Naive thymus-derived CD4-positive, alpha-beta T cell (primary cell): ENCODE measurements at places on chromosomes 1 and 21. TPM values are rescaled to one million over a fixed set of nuclear protein-coding genes. Genes with fewer than 3 reads are reported as not detected.

- H3K27me3 ChIP-seq = no peaks in the 10 kb centered on the region
- DNase-seq = peak; percentile 76
- no peak overlapping the region for H3K4me3 ChIP-seq
- H3K4me1 ChIP-seq = peaks cover under 1% of the 10 kb centered on the region
- H3K27ac ChIP-seq = no peak overlapping the region
Observed at GRCh38 chr1:155091071-155092051, 12.7 kb downstream of the EFNA3 start.

DNA sequence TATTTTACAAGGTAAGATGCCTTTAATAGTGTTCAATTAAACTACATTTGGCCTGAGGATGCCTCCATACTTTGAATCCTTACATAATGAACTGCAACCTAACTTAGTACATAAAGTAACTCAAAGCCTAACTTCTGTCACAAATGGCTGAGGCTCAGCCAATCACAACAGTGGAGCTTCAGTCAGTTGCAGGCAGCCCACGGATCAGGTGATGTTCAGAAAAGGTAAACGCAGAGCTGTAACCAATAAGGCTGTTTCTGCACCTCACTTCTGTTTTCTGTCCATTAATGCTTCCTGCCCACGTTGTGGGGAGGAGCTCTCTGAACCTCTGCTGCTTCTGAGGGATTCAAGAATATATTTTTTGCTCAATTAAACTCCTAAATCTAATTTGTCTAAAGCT is 94.8 kb upstream of the KIAA0040 start:
- no peaks in the 10 kb centered on the region for H3K36me3 ChIP-seq
- DNase-seq = no peak
- no peak overlapping the region for H3K4me3 ChIP-seq
- H3K27ac ChIP-seq = no peak overlapping the region

GRCh38 chr1:26468911-26469310 is 3.3 kb upstream of the HMGN2 start:
- no peak overlapping the region for H3K27ac ChIP-seq
- H3K4me3 ChIP-seq = no peak overlapping the region
- DNase-seq = no peak
- H3K27me3 ChIP-seq = no peaks in the 10 kb centered on the region

DNA sequence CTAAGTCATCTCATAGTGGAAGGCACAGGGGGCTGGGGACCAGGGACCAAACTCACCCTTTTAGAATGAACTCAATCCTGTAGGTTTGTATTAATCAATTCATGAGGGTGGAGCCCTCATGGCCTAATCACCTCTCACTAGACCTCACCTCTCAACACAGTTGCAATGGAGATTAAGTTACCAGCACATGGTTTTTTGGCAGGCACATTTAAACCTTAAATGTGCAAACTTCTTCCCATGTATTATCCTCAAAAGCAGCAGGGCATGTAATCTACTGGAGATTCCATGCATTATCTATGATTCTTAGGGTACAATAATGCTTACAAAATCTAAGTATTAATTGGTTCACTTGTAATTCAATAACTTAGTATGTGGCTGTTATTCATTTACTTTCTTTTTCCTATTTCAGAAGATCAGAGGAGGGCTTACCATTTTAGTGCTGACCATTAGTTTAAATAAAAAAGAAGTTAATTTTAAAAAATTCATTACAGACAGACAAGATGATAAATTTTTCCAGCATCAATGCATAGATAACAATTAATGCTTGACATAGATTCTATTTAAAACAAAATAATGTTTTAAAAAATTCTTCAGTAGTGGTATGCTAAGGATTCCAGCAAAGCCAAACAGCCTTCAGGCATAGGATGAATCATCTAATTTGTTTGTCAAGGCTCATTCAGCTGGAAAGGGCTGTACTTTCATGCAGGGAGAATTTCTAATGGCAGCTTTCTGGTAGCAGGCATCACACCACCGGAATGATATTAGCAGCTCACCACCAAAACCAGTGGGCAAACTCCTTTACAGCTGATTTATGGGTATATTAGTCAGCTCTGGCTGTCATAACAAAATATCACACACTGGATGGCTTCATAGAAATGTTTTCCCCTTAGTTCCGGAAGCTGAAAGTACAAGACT is 124.6 kb upstream of the ZNF648 start:
- H3K4me3 ChIP-seq = no peak overlapping the region
- no peaks in the 10 kb centered on the region for H3K36me3 ChIP-seq
- H3K4me1 ChIP-seq = no peaks in the 10 kb centered on the region
- H3K27ac ChIP-seq = no peak overlapping the region

GRCh38 chr1:22955146-22955545 is 17.5 kb downstream of the LACTBL1 start:
- no peaks in the 10 kb centered on the region for H3K4me1 ChIP-seq
- no peaks in the 10 kb centered on the region for H3K36me3 ChIP-seq
- DNase-seq = no peak
- no peak overlapping the region for H3K27ac ChIP-seq

Gene TRIM33
- 28.7 TPM for polyA plus RNA-seq

Gene SYPL2
- polyA plus RNA-seq = not detected

Gene LDLRAD1
- polyA plus RNA-seq = not detected

Gene TTC24
- polyA plus RNA-seq = 1.5 TPM
